ENCODE measurements at places on chromosomes 12 and 14.

- peak; percentile 95 for DNase-seq
These were observed 5.6 kb downstream of the TNFRSF1A start for GRCh38 chr12:6336079-6336888.

GRCh38 chr12:132601171-132601883 is 9.1 kb downstream of the LRCOL1 start:
- no peak for DNase-seq

GRCh38 chr12:32089586-32089985 is 17.1 kb upstream of the BICD1 start:
- no peak for DNase-seq

DNA sequence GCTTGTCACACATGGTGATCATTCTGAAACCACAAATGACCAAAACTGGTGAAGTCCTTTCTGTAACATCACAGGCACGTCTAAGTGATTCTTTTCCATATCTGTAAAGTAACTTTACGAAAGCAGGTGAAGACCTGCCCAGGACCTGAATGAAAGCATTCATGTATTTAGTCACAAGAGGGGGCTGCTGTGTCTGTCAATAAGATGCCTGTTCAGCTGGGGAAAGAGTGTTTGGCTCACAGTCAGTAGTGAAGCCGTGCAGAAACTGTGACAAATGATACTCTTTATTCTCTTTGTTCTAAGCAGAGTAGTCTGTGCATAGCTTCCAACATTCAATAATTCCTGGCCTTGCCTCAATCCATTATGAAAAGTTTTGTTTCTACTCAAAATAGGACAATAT is 373.5 kb upstream of the OR4E1 start:
- DNase-seq, result peak; percentile 38

GRCh38 chr12:95303476-95303875 is 85.9 kb downstream of the VEZT start:
- no peak for DNase-seq

DNA sequence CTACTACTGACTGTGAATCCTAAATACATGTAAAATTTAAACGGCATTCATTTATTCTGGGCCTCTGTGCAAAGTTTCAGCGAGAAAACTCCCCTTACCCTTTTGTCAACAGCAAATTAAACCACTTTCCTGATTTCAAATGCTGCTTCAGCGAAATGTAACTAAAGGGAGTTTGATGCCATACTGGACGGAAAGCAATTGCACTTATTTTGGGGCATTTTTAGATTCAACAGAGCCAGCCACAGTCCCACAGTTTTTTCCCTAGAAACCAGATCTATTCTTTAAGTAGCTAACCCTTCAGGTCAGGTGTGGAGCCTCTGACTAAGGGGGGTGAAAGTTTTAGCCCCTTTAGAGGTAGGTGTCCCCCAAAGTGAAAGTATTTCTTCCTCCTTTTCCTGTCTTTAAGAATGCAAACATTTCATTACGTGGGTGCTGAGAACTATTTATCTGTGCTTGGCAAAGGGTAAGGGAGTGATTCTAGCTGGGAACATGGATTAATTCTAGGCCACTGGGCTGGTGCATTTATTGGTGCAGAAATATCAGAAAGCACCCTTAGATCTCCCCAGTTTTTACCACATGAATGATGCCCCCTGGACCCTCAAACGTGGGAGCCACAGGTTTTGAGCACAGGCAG is 72.7 kb downstream of the SPTB start:
- DNase-seq, result no peak

- DNase-seq, result no peak
These were observed 37.5 kb downstream of the GNG2 start for GRCh38 chr14:51897791-51898355.

DNA sequence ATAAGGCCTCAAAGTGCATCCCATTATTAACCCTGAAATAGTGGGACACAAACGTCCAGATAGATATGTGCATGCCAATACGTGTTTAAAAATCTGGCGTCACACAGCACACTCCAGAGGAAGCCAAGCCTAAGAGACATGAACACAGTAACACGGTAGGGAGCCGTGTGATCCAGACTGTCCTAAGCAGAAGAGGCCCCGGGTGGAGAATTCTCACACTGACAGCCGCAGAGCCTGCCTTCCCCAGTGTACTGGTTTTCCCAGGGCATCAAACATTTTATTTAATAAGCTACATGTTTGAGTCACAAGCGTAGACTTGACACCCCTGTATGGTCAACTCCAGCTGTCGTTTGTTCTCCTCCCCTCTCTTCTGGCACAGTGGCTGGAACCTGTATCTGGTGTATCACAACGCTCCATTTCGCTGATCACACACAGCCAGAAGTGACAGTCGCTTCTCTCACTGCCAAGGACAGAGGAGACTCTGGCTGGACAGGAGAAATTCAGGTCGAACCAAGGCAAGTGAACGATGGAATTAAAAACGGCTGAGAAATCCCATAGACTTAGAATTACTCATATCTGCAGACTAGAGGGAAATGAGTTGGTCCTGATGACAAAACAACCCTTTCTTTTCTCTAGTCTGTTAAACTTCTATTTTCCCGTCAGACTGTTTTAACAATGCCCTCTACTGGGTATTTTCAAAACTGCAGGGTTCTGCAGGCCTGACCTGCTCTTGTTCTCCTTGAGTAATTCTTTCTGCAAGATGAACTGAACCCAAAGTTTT is 359.9 kb downstream of the RGS6 start:
- DNase-seq, result peak; percentile 37

- no peak for DNase-seq
These were observed 42.4 kb downstream of the CACNA2D4 start for GRCh38 chr12:1876086-1876485.

GRCh38 chr14:93011650-93012325 is 88.8 kb downstream of the CHGA start:
- no peak for DNase-seq

- no peak for DNase-seq
These were observed 156.3 kb downstream of the ZFP36L1 start for GRCh38 chr14:68636597-68636996.

DNA sequence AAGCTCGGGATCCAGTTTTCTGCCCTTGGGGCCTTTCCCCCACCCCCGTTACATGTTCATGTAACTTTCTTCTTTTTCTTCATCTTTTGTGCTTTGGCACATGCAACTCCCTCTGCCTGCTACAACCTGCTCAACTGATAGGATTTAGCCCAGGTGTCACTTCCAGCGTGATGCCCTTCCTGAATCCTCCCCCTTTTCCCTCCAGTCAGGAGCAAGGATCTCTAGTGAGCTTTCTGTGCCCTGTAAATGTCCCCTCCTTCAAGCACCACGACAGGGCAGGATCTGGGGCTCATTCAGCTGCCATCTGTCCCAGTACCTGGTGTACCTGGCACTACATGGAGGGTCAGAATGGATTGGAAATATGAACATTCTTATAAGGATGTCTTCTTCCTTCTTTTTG is 15.3 kb downstream of the PELI2 start:
- no peak for DNase-seq

GRCh38 chr14:95609398-95609990 is 74.6 kb downstream of the GLRX5 start:
- peak; percentile 29 for DNase-seq

GRCh38 chr14:23352506-23353432 is at the start of gene SLC22A17:
Gene SLC22A17, minus strand, starts transcription at chr14:23352887.
- DNase-seq, result peak; percentile 48

GRCh38 chr12:32398816-32399369 is 465 bp upstream of the FGD4 start:
- no peak for DNase-seq

DNA sequence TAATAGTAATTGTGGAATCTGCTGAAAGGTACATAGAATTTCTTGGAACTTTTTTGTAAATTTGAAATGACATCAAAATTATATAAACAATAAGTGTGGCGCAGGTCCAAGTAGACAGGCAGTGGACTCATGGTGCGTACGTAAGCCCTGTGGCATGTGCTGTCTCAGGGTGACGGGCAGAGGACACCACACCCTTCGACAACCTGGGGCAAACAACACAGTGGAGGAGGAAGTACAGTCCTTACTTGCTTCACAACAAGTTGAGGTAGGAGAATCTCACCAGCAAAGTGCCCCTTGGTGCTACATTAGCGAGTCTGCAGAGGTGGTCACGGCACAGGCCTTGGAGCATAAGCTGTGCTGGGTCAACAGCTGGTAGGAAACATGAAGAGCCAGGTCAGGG is 180.9 kb downstream of the AEBP2 start:
- DNase-seq, result no peak

DNA sequence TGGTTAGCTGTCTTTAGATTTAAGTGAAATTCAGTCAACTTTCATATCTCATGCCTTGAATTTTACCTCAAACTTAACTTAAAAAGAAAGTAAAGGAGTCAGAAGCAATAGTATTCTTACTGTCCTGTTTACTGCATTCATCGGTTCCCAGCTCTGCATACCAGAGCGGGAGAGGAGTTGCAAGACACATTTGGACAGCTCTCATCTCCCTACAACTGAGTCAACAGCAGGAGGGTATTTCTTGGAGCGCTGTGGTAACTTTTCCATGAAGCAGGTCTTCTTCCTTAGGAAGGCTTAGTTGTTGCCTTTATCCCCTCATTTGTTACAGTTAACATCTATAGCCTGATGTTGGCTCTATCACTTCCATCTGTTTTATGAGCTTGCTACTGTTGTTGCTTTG is 65.1 kb downstream of the TRMT5 start:
- no peak for DNase-seq

GRCh38 chr12:61629702-61630101 is 630.5 kb upstream of the USP15 start:
- DNase-seq, result no peak

DNA sequence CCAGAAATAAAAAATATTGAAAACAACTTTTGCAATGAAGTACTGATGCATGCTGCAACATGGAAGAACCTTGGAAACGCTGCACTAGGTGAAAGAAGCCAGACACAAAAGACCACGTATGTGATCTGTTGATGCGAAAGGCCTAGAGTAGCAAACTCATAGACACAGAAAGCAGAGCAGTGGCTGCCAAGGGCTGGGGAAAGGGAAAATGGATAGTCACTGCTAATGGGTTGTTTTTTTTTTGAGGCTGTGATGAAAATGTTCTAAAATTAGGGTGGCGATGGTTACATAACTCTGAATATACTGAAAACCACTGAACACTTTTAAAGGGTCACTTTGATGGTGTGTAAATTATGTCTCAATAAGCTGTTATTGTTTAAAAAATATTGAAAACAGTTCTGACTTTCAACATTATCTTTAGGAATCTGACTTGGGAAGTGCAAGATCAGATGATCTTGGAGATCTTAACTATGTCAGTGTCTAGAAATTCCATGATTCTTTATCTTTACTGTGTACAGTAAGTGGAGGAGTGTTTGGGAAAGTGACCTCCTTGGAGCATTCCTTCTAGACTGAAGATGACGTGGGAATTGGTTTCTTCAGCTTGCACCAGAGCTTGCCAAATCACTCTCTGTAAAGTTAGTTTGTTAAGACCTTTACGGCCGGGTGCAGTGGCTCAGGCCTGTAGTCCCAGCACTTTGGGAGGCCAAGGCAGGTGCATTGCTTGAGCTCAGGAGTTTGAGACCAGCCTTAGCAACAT is 12.4 kb downstream of the MLXIP start:
- peak; percentile 91 for DNase-seq

DNA sequence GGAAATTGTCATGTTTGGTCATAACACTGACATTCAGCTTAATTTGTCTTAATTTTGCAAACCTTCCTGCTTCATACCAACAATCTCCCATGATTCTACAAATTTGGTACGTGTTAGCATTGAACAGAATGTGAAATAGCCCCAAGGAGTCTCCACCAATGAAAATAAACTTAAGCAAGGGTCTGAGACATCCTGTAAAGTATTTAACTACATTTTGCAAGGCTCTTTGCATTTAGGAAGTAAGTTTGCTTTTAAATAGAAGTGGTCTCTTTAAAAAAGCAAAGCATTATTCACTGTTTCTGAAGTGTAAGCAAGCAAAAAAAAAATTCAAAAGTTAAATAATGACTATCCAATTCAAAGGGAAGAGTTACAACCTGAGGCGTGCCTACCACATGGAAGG is 79.9 kb downstream of the WASHC3 start:
- DNase-seq, result no peak

- no peak for DNase-seq
These were observed 4.5 kb upstream of the PNMA1 start for GRCh38 chr14:73718418-73719251.
